Activated T-helper 1 cell treated with anti-CD3 and anti-CD28 coated beads, Interleukin-2, amount 50 U/mL, for 16 hours (primary cell): ENCODE measurements at places on chromosomes 16 and 17.

DNA sequence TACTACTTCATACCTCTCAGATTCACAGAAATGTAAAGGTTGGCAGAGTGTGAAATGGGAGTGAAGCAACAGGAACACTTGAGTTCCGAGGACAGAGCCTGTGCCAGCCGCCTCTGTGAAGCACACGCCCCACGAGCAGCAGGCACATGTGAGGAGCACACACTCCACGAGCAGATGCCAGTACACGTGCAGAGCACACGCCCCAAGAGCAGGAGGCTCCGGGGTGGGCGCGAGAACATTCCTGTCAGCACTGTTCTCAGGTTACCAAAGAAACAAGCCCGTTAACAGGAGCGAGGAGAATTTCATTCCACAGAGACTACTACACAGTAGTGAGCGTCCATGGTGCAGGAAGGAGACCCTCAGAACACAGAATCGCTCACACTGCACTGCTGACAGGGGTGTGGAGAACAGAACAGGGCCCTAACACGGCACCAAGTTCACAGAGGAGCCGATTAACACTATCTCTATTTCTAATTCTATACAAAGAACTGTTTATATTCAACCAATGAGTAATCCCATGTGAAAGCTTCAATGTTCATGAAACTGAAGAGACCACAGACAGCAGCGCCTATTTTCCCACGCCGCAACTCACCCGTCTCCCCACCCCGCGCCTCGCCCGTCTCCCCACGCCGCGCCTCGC lies 40.1 kb downstream of the KLHDC4 start:
- no peak for DNase-seq

- DNase-seq: no peak
Observed at GRCh38 chr17:63571632-63572310, 21.5 kb downstream of the DCAF7 start.

DNA sequence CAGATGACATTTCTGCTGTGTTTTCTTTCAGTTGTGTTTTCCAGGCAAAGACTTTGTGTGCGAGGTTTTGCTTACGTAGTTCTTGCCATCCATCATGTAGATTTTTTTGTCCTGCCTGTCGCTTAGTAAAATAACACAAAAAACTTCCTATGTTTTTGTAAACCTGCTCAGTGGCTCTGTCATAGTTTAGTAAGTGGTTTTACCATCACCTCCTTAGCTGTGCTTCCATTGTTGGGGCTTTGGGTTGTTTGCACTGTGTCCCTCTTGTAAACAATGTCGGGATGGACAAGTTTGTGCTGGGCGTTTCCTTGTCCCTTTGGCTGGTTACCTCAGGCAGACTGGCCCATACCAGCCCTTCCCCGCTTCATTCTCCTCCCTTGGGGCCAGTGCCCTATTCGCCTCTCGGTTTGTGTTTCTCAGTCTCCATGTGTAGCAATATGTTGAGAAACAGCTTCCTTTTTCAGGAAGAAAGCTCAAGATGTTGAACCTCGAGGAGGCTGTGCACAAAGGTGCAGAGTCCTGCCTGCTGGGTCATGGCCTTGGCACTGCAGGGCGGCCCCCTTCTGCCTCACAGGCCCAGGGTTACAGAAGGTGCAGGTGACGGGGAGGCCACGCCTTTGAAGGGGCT lies 74.6 kb downstream of the KSR1 start:
- no peak for DNase-seq

- DNase-seq: no peak
Observed at GRCh38 chr16:50378417-50378816, 9.6 kb upstream of the BRD7 start.

GRCh38 chr17:74961657-74962350 lies 10.8 kb downstream of the HID1 start:
- peak; percentile 79 for DNase-seq

- DNase-seq: no peak
Observed at GRCh38 chr17:41848788-41849187, 11.2 kb downstream of the KLHL10 start.

DNA sequence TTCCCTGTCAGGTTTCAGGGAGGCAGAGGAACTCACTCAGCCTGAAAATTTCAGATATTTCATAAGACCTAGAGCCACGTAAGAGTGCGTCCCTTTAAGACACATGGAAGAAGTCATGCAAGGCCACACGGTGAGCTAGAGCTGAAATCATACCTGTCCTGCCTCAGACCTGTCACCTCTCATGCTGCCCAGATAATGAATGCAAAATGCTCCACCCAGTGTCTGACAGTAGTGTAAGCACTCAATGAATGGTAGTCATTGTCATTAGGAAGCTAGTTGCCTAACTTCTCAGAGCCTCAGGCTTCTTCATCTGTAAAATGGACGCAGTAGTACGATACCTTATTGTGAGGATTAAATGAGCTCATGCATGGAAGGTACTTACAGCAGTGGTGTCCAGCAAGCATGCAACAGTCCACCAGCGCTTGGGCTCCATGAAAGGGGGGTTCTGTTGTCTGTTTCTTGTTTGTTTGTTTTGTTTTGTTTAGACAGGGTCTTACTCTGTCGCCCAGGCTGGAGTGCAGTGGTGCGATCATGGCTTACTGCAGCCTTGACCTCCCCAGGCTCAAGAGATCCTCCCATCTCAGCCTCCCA lies 60.7 kb downstream of the WSB1 start:
- DNase-seq: no peak

DNA sequence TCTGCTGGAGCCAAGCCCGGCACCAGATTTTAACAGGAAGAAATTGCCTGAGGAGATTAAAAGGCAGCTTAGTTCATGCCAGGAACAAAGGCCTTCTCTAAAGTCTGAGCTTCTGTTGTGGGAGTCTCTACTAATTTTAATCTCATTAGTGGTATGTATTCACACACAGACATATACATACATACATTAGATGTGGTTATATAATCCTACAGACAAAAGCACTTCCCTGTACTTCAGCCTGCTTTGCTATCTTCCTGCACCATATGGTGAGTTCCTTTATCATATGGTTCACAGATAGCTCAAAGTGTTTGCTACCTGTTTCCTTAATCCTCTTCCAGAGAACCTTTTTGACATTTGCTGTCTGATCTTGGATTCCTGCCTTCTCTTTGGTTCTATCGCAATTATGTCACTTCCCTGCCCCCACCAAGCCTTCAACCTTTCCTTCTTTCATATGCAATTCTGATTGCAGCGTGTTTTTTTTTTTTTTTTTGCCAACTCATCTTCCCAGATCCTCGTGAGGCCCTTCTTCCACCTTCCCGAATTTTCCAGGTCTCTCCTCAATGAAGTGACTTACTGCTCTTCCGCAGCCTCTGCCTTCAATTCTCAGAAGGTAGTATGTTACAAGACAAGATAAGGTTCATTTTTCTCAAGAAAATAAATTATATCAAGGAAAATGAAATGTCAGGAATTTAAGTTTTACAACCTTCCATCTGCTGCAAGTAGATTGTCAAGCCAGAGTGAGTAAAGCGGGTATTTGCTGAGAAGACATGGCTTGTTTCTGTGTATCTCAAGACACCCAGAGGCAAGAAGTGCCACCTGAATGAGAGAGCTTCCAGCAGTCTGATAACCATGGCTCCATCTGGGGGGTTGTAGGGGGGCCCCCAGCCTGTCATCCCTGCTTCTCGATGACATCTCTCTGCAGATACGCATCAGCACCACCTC lies 120.2 kb upstream of the CACNG3 start:
- DNase-seq: no peak

- no peak for DNase-seq
Observed at GRCh38 chr17:57626520-57627210, 118.4 kb downstream of the CCDC182 start.

DNA sequence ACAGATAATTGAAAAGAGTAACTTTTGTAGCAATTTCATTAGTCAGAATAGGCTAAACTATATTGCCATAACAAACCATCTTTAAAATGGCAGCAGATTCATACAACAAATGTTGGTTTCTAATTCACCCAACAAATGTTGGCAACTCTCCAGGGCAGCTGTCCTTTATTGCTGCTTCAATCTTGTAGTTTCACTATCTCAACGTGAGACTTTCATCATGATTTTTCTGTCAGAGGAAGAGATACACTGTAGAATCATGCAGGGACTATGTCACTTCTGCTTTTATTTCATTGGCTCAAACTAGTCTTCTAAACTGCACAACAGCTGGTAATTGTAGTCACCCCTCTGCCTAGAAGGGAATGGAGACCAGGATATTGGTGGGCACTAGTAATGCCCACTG lies 174.2 kb downstream of the TANC2 start:
- no peak for DNase-seq

DNA sequence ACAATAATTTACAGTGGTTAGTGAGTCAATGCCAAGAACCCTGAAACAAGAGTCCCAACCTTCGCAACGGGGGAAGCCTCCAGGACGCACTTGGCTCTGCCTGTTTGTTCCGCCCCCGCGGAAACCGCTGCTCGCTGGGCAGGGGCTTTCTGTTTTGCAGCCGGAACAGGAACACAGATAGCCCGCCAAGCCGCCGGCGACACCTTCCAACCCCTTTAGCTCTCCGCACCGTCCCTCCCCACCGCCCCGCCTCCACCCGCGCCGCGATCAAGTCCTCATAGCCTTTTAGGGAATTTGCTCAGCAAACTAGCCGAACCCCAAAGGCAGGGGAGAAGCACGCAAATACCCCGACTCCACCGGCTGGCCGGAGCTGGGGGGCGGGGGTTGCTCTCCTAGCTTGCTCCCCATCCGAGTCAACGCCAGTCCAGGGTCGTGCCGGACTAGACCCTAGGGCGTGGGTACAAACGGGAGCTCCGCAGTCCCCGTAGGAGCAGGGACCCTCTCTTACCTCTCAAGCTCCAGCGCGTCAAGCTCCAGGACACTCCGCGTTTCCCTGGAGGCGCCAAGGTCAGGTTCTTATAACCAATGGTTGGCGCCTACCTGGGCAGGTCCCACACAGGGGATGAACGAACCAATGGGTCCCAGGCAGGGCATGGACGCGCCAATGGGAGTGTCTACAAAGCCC lies at the start of gene SLFN13:
Gene SLFN13 (minus strand): TSS at position 553 of the 685 bp plus-strand sequence. CDS start 3,086 bp downstream, outside the sequence.
- DNase-seq: peak; percentile 76

GRCh38 chr16:65445313-65446260 lies 323.7 kb upstream of the CDH11 start:
- no peak for DNase-seq

DNA sequence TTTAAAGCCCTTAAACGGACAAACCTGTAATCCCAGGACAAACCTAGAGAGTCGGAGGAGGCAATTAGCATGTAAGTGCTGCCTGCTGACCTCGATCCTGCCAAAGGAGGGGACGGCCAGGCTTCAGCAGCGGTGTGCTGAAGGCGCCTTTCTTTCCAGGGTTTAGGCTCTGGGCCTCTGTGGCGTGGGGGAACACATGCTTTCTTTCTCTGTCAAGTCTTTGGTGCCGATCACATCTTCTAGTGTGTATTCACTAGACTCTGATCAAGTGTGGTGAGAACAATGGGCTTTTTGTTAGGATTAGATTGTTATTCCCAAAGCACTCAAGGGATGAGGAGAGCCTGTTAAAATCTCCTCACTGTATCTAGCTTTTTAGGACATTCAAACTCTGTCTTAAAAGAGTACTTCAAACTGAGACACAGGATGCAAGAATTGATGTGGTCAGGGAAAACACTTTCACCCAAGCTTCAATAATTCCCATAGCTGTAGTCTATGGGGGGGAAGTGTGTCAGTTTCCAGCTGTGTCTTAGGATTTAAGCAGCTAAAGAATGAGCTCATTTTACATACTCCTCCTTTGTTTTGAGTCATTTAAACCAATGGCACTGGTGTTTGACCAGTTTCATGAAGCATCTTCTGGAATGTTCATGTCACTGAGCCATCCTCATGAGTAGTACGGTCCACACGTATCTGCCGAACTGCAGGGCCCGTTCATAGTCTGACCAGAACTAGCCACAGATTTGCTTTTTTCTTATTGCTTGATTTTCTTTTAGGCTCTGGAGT lies 51.2 kb downstream of the RPA1 start:
- DNase-seq: no peak

GRCh38 chr16:4987250-4987579 lies 29.1 kb downstream of the SEC14L5 start:
- DNase-seq: no peak

DNA sequence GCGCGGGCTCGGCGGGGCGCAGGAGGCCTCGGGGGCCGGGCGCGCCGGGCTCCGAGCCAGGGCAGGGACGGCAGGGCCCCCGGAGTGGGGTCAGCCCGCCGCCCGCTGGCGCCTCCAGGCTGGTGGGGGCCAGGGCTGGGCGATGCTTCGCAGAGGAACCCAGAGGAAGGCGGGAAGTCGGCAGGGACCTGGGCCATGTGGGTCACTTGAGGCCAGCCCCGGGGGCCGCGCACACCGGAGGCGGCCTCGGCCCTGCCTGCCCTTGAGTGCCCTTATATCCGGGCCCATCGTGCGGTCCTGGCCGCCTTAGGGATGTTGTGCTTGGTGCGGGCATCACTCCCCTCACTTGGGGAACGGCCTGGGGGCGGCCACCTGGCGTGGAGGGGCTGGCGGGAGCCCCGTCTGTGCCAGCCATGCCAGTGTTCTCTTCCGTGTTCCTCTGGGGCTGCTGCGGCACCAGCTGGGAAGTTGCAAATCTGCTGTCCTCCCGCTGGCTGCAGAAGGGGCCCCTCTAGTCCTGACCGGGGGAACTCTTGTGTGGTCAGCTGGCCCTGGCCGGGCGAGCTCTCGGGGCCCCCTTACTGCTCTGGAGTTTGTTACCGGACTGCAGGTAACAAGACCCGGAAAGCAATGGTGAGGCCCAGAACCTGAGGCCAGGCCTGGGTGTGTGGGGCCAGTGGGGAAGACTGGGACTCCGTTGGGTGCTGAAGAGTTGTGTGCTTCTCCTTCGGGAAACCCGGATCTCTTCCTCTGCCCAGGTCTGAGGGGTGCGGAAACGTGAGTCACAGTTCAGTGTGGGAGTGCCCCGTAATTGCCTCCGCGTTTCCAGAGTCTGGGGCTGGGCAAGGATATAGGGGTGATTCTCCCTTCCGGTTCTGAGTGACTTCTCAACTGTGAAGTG lies 849 bp downstream of the CAPN15 start:
- no peak for DNase-seq

DNA sequence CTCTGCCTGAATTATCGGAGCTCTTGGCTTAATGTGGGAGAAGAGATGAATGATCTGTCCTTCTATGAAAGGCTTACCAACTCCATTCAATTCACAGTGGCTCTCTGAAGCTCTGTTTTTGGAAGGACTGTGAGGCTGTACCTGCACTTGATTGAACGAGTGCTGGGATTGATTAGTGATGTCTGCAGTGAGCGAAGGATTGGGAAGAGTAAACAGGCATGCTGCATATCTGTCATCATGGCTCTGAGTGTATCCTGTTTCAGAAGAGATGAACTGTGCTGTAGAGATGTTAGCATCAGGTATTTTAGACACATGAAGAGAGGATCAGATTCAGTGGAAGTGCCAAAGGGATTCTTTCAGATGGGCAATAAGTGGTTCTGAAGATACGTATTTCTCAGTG lies 564.0 kb downstream of the MAF start:
- DNase-seq: no peak

GRCh38 chr16:23611936-23612335 lies 15.8 kb upstream of the NDUFAB1 start:
- DNase-seq: no peak
